Activated CD4-positive, alpha-beta T cell treated with anti-CD3 and anti-CD28 coated beads for 48 hours (primary cell): ENCODE measurements at places on chromosomes 1 and 21.
A peak's percentile ranks its signal among the peaks of the same experiment; 100 is the strongest.

- no peak for DNase-seq
These were observed 34.0 kb downstream of the DIRAS3 start for GRCh38 chr1:68016381-68016780.

- no peak for DNase-seq
These were observed 22.5 kb downstream of the RSPH1 start for GRCh38 chr21:42473498-42474042.

DNA sequence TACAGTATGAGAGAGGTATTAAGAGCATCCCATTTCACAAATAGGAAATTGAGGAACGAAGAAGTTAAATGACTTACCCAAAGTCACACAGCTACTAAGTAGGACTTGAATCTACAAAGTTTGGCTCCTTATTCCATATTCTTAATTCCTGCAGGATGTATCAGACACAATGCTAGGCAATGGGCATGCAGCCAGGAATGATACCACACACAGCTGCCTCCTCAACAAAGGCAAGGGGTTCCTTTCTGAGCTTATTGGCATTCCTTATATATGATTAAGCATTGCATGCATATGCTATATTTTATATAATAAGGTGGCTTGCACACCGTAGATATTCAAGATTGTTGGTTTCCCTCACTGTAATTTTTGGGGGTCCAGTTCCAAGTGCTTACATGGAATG is 34.2 kb upstream of the JUN start:
- DNase-seq, result no peak

DNA sequence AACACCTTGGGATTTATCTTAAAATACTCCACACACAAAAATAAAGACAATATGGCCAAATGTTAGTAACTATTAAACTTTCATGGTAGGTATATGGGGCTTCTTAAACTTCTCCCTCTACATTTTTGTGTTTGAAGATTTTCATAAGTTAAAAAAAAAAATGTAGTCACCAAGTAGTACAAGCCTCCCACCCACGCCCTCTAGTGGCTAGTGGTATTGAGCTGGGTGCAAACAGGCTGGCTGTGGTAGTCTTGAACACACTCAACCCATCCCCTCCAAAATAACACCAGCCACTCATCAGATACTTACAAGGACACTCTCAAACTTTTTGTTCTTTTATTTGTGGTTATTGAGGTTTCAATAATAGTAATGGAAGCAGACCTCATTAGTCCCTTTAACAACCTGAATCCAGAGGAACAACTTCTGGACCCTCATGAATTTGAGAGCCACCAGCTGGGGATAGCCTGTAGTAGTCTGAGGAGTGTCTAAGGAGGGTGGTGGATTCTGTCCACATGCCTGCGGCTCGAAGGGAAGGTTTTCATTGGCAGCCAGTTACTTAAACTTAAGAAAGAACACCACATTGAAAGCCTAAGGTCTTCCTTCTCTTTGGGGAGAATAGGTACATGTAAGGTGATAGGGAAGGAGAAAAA is 15.6 kb downstream of the RD3 start:
- DNase-seq, result peak; percentile 86

- DNase-seq, result no peak
These were observed 267.8 kb upstream of the FMN2 start for GRCh38 chr1:239823852-239824251.

DNA sequence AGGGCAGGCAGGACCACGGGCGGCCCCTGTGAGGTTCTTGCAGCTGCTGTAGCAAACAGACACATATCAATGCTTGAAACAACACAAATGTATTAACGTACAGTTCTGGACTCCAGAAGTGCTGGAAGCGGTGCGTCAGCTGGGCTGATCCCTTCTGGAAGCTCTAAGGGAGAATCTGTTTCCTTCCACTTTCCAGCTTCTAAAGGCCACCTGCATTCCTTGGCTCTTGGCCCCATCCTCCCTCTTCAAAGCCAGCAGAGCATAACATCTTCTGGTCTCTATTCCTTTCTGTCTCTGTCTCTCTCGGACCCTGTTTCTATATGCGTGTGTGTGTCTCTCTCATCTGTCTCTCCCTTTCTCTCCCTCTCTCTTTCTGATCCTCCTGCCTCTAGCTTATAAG is 102.3 kb downstream of the SPSB1 start:
- DNase-seq, result no peak

DNA sequence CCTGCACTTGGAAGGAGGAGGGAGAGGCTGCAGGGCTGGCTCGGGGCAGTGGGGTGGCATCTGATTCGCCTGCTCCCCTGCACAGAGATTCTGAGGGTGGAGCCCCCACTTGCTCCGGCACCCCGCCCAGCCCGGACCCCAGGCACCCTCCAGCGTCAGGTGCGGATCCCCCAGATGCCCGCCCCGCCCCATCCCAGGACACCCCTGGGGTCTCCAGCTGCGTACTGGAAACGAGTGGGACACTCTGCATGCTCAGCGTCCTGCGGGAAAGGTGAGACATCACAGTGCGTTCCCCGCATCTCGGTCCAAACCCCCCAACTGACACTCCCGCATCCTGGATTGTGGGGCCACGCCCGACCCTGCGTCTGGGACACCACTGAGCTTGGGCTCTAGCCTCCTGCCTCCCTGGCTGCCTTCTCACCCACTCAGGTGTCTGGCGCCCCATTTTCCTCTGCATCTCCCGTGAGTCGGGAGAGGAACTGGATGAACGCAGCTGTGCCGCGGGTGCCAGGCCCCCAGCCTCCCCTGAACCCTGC is 7.9 kb downstream of the ADAMTSL4 start:
- no peak for DNase-seq

DNA sequence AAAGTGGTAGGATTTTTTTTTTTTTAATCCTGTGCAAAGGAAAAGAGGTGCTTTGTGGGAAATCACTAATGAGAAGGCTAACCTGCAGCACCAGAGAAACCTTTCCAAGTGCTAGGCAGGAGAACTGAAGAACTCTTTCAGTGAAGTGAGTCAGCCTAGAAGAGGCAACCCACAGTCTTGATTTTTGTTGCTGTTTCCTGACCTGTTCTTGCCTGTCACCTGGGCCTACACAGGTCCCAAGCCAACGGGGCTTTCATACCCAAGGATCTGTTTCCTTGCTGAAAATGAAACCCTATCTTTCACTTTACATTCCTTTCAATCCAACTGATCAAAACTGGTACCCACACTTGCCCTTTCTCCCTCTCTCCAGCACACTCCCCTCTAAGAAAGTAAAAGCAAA is 7.1 kb upstream of the IKBKE start:
- peak; percentile 46 for DNase-seq

GRCh38 chr1:71586030-71586429 is 505.2 kb upstream of the ZRANB2 start:
- DNase-seq, result no peak

- no peak for DNase-seq
These were observed 374.5 kb downstream of the RPS6KC1 start for GRCh38 chr1:213425376-213426030.

DNA sequence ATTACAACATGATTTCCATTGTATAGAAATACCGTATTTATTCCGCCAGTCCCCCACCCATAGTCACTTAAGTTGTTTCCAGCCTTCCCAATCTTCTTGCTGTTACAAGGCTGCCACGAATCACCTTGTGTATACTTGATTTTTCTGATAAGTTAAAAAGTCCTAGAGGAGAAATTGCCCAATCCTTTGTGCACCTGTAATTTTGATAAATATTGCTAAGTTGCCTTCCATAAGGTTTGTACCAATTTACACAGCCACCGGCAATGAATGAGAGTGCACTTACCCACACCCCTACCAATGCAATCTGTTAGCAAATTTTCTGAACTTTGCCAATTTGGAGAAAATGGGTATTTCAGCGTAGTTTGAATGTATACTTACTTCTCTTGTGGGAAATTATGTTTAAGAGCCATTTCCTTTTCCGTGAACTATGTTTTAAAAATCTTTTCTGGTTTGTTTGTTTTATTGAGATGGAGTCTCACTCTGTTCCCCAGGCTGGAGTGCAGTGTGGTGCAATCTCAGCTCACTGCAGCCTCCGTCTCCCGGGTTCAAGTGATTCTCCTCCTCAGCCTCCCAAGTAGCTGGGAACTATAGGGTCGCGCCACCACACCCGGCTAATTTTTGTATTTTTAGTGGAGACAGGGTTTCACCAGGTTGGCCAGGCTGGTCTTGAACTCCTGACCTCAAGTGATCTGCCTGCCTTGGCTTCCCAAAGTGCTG is 87.4 kb downstream of the DHRS3 start:
- DNase-seq, result no peak

DNA sequence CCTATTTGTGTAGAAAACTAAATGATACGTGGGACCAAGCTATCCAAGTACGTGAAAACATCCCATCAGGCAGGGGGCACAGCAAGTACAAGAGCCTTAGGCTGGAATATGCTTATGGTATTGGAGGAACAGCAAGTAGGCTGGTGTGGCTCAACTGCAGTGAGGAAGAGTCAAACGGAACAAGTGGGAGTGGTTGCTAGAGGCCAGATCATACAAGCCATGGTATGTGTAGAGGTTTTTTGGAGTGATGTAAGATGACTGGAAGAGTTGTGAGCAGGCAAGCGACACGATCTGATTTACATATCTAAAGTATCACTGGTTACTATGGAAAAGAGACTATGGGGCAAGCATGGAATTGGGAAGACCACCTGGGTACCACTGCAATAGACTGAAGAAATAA is 27.8 kb downstream of the ELK4 start:
- no peak for DNase-seq

GRCh38 chr1:156839426-156840109 is 19.3 kb downstream of the INSRR start:
- DNase-seq, result no peak

DNA sequence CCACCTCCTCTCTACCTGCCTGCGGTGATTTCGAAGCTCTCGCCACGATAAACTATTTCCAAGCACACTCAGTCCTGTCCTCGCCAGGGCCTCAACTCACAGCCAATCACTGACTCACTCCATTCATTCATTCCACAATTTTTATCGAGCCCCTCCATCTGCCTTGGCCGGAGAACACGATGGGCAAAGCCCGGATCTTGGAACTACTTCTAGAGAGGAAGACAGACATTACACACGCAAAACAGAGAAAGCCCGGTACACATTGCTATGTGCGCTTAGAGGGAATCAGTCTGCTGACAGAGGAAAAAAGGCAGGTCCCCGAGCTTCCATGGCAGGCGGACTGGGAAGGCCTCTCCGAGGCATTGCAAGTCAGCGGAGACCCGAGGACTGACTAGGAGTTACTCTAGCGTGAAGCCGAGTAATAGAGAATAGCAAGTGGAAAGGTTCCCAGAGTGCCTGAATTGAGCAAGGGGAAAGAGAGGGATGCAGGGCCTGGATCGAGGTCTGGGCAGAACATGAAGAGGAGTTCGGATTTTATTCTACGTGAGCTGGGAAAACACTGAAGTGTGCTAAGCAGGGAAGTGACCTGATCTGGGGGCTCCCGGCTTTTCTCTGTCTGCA is 54.2 kb upstream of the DNAJC6 start:
- no peak for DNase-seq

GRCh38 chr1:92743221-92743620 is 41.7 kb downstream of the EVI5 start:
- DNase-seq, result no peak
